ENCODE measurements at places on chromosomes 4 and X.

GRCh38 chr4:107994894-107995293 lies 5.2 kb downstream of the HADH start:
- DNase-seq, result no peak

DNA sequence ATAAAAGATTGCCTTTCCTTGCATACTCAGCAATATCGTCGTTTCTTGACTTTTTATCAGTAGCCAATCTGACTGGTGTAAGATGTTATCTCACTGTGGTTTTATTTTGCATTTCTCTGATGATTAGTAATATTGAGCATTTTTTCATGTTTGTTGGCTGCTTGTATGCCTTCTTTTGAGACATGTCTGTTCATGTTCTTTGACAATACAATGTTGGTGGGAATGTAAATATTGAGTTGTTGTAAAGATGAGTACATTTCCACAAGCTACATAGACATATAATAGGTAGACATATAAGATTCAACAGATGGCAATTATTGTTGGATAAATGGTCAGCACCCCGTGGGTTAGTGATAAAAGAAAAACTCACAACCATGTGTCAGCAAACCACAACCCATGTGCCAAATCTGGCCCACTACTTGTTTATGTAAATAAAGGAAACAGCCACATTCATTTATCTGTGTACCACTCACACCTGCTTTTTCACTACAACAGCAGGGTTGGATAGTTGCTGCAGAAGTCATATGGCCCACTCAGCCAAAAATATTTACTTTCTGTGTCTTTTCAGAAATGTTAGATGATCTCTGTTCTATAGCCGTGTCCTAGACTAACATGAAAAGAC lies 153.1 kb upstream of the VCX start:
- no peak for DNase-seq

DNA sequence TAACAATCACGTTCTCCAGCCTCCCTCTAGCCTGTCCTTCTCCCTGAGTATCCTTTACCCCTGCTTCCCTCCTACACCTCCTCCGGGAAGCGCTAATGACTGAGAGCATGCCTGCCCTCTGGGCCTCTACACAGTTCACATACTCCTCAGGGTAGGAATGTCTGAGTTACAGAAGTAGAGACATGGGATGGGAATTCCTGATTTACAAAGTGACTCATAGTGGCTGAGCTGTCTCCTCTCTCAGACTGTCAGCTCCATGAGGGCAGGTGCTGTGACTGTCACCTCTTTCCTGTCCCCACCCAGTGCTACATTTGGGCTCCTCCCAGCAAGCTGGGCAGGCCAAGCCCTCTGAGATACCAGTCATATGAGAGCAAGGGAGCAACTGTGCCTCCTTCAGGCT lies 2.6 kb downstream of the LAS1L start:
- no peak for DNase-seq

GRCh38 chrX:78124307-78124706 lies 15.1 kb downstream of the TAF9B start:
- no peak for DNase-seq

- no peak for DNase-seq
Observed at GRCh38 chr4:189840356-189840755, 100.3 kb upstream of the FRG1 start.

DNA sequence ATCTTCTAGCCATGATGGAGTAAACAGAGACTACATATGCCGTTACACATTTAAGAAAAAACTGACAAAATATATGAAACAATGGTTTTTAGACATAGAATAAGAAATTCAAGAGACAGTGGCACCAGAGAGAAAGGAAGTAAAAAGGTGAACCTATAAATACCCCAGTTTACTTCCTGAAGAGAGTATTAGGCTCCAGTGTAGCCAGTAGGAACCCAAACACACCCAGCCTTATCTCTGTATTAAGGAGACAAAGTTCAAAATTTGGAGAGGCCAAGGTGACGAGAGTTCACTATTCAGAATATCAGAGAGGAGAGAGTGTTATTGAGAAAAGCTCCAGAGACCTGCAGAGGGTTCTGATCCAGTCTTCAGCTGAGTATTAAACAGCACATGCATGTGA lies 119.0 kb downstream of the TET2 start:
- DNase-seq, result no peak

DNA sequence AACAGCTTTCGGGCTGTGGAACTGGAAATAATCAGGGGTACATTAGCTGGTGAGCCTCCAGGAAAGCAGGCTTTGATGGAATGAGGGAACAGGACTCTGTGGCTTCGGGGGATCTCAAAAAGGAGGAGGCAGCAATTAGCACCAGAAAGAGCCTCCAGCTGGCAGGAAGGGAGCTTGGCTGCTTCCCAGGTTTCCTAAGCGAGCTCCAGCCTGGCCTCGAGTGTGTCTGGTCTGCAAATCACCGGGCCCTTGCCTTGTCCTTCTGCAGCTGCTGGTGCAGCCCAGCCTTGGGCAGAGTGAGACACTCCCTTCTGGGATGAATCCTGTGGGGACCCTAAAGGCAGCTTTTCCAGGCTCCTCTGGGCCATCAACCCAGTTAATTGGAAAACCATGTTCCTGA lies 10.7 kb upstream of the PDHA1 start:
- DNase-seq, result no peak

DNA sequence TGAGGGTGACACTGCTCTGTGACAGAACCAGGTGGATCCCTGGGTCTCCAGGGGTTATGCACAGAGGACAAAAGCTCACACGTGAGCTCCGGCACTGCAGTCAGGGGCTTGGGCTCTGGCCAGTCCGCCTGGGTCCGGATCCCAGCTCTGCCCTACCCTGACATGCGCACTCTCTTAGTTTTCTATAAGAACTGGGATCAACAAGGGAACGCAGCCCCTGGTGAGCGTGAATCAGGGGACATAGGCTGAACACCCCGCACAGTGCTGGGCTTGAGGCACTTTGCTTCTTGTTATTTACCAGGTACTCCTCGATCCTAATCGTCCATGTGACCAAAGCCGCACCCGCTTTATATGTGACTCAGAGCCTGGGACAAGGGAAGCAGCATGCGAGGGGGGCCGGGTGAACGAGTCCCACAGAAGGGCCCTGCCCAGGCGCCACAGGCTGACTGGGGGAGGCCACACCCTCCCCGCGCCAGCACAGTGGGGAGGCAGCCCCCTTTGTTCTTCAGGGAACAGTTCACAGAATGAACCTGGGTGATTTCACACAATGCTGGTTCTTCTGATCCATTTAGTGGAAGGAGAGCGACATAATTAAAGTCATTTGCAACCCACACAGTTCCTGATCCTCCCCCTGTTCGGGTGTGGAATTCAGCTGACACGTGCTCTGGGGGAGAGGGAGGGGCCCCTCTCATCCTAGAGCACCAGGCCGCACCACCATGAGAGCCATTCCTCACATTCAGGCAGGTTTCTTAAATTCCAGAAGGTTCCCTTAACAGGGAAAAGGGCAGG lies 55.5 kb downstream of the WFS1 start:
- no peak for DNase-seq

DNA sequence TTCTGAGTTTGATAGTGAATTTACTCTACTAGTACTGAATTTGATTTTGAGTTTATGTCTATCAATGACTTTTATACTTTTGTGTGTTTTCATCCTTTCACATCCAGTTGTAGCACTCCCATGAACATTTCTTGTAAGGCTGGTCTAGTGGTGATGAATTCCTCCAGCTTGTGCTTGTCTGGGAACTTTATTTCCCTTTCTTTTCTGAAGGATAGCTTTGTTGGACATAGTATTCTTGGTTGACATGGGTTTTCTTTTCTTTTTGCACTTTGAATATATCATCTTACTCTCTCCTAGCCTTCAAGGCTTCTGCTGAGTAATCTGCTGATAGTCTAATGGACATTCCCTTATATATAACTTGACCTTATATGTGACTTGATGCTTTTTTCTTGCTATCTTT lies 32.5 kb upstream of the IL2 start:
- no peak for DNase-seq

DNA sequence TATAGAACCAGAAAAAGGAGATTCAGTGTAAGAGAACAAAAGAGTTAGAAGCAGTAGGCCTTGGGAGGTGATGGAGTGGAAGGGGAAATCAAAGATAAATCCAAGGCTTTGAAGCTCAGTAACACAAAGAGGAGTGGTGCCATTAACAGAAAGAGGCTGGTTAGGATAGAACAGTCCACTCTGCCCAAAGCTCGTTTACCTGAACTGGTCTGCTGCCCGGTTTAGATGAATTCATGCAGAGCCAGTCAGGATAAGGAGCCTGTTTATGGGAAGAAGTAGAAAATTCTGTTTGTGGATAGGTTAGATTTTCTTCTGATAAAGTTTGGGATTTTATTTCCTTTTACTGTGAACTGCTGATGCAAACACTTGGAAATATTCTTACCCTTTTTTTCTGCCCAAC lies 80.6 kb downstream of the HMGB2 start:
- DNase-seq, result no peak

DNA sequence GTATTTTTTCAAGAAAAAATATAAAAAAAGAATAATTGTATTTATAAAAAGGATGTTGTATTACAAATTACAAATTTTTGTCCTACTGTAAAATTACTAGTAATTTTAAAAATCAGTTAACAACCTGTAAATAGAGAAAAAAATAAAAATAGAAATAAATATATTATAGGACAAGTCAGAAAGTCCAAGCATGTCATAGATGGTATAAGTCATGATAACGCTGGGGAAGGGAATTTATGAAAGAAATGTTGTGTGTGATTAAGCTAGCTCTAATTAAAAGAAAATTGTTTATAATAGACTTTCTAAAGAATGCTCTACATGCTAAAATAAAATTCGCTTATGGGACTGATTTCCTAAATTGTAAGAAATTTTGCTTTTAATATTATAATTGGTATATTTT lies 2329.9 kb downstream of the ARAP2 start:
- no peak for DNase-seq

DNA sequence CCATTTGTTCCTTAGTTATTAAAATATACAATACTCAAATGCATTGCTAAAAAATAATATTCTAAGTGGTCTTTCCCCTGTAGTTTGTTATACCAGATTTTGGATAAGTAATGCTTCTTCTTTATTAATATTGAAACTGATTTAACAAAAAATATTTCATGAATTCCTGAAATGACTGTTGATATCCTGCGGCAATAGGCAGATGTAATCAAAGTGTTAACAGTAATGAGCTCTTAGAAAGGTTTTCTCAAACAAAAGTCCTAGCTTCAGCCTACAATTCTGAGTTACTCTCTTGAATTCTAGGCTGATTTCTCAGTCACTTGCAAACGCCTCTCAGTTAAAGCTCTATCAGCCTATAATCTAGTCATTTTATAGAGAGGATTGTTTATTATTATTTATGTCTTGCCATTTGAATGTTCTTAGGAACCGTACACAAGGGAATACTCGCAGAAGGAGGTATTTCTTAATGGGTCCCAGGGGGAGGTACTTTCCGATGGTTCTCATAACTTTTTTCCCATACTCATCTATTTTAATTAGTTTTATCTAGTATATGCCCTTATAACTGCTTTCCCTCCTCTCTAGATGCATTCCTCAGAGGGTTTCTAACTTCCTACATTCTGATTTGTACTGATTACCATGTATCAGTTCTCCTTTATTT lies 96.8 kb downstream of the FNIP2 start:
- DNase-seq, result no peak

DNA sequence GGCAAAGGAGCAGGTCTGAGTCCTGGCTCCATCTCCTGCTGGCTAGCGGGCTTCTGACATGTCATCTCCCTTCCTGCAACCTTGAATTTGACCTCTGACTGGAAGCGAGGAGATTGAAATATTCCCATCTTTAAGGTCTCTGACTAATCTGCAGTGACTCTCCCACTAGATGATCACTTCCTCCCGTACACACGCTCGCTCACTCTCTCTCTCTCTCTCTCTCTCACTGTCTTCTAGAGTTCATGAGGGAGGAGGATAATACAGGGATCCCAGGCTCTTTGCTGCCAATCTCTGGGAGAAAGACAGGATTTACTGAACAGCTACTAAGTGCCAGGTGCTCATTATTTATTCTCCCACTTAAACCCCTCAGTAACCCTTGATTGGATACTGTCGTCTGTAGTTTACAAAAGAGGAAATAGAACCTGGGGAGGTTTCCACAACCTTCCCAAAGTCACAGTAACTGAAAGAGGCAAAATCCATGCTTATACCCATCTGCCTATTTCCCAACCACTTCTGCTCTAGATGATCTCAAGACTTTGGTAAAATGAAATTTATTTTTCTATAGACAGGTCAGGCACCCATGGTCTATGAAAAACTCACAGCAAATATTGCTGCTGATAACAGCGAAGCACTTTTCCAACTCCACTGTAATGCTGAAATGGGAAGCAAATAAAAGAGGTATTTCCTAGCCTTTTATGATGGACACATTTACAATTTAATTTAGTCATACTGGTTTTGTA lies 193.5 kb upstream of the C1QTNF7 start:
- DNase-seq, result no peak

Data from CD4-positive, alpha-beta T cell treated with Interleukin-4 for 4 hours (primary cell).